Thymus (tissue), 14 donors: ENCODE measurements at places on chromosomes 11 and 22.

DNA sequence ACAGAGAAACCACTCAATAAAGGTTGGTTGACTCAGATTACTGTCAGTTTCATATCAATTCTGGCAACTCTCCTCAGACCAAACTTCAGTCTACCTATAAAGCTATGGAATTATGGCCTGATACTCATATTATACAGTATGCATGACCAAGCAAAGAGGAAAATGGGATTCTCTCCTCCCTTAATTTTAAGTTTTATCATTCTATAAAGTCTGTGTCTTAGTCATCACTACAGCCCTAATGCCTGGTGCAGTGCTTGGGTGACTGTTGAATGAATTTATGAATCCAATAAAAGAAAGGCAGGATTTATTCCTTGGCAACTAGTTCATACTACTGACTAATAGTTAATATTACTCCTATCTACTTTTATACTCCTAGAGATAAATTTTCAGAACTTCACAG lies 37.6 kb upstream of the GRAMD1B start:
- no peaks in the 10 kb centered on the region for H3K36me3 ChIP-seq
- no peaks in the 10 kb centered on the region for H3K4me1 ChIP-seq
- no peak overlapping the region for H3K27ac ChIP-seq
- no peak overlapping the region for H3K4me3 ChIP-seq
- no peak for DNase-seq

DNA sequence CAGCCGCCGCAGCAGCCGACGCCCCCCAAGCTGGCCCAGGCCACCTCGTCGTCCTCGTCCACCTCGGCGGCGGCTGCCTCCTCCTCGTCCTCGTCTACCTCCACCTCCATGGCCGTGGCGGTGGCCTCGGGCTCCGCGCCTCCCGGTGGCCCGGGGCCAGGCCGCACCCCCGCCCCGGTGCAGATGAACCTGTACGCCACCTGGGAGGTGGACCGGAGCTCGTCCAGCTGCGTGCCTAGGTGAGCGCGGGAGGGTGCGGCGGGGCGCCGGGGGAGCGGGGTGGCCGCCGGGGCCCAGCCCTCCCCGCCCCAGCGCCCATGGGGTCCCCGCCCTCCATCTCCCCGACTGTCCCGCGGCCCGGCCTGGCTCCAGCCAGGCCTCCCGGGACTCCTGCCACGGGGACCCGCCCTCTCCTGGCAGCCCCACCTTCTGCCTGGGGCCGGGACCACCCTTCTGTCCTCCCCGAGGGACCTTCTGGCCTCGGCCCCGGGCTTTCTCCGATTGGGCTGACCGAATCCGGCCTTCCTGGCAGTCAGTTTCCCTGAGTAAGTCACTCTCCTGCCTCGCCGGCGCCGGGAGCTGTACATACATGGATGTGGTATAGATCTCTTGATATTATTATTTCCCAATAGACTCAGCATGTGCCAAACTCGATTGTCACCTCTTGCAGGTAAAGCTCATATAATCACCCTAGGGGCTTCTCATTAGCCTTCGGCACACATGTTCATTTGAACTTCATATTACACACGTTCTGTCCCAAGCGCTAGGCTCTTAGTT lies 720 bp downstream of the PACS1 start:
- peak overlapping the region; percentile 89 for H3K4me3 ChIP-seq
- H3K27ac ChIP-seq: peak overlapping the region; percentile 85
- H3K36me3 ChIP-seq: peaks cover 55% of the 10 kb centered on the region
- DNase-seq: no peak

DNA sequence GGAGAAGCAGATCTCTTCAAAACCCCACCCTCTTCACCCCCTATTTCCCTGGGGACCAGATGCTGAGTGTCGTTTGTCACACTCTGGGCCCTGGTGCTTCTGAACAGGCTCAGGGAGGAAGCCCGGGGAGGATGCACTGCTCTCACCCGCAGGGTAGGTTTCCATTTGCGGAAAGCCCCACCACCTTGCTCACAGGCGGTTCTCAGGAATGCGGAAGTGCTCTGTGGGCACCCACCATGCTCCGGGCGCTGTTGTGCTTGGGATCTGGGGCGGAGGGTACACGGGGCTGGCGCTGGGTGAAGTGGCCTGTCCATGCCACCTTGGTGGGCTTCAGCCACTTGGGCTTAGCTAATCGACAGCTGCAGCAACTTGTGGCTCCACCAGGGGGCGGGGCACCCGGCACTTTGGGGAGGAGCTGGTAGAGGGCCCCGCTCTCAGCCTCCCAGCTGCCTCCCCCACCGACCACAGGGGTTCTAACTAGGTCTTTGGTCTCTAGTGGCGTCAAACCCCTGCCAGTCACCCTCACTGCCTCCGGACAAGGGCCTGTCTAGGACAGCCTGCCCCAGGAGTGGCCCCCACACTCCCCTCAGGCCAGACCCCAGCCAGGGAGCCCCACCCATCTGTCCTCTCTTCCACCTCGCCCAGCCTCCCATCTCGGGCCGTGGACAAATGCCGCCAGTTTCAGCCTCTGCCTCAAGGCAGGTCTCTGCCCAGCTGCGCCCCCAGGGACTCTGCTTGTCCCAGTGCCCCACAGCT lies 7.4 kb downstream of the NDUFV1 start:
- peak; percentile 82 for DNase-seq
- H3K36me3 ChIP-seq: peaks cover 38% of the 10 kb centered on the region
- peak overlapping the region; percentile 96 for H3K27ac ChIP-seq
- peak overlapping the region; percentile 50 for H3K4me3 ChIP-seq
- no peaks in the 10 kb centered on the region for H3K27me3 ChIP-seq
- H3K4me1 ChIP-seq: peaks cover 56% of the 10 kb centered on the region

DNA sequence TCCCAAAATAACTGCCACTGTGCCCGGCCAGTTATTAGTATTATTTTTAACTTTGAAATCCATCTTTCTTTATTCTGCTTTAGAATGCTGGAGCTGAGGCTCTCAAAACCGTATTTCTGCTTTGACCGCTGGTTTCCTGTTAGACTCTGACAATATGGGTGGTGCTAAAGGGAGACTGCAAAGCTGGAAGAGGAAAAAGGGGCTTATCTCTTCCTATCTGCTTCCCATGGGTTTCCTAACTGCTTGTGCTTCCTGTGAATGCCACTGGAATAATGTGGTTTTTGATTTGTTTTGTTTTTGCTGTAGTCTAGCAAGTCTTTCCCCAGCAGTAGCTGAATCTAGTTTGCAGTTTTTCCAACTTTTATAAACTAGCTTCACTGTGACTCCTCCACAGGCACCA lies 43.6 kb downstream of the XRRA1 start:
- DNase-seq: no peak
- H3K27me3 ChIP-seq: no peaks in the 10 kb centered on the region
- H3K4me1 ChIP-seq: no peaks in the 10 kb centered on the region

DNA sequence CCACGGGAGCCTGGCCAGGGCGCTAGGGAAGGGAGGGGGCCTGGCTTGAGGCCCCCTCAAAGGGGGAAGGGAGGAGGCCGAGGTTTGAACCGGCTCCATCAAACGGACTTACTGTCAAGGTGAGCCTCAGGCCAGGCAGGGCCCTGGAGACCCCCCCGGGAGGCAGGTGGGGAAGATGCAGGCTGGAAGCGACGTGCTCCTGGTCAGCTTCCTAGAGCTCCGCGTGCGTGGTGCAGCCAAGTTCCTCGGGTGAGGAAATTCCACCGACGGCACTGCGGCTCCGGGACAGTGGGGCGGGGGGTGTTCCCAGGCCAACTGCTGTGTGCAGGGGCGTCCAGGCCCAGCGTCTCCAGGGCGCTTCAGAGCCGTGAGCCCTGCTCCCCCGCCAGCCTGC lies 7.2 kb upstream of the TRABD start:
- no peak for DNase-seq
- H3K27me3 ChIP-seq: peaks cover 5% of the 10 kb centered on the region
- no peak overlapping the region for H3K4me3 ChIP-seq
- H3K36me3 ChIP-seq: no peaks in the 10 kb centered on the region
- H3K27ac ChIP-seq: no peak overlapping the region
- H3K4me1 ChIP-seq: peaks cover 11% of the 10 kb centered on the region

DNA sequence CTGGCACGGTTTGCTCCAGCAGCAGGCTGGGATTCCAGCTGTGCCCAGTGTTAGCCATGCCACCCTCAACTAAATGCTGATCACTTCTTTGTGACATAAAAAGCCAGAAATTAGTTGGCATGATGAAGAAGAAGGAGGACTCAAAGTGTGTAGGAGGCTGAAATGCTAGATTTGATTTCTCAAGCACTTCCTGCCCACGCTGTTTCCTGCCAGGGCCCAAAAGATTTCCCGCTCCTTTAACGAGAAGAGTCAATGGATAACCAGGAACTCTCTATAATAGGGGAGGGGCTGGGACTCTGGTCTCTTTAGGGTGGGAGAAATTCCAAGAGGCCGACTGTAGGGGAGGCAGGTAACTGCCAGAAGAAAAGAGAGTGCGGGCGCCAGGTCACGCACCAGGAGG lies 26.4 kb downstream of the APOL3 start:
- no peak overlapping the region for H3K27ac ChIP-seq
- no peaks in the 10 kb centered on the region for H3K27me3 ChIP-seq
- DNase-seq: no peak

- H3K27me3 ChIP-seq: no peaks in the 10 kb centered on the region
- H3K4me1 ChIP-seq: peaks cover 16% of the 10 kb centered on the region
- H3K27ac ChIP-seq: peak overlapping the region; percentile 97
- no peak overlapping the region for H3K4me3 ChIP-seq
- H3K36me3 ChIP-seq: peaks cover 10% of the 10 kb centered on the region
Observed at GRCh38 chr11:66080055-66080817, 10.2 kb downstream of the PACS1 start.

GRCh38 chr11:8006349-8006977 lies 19.3 kb downstream of the EIF3F start:
- peak; percentile 12 for DNase-seq
- no peak overlapping the region for H3K27ac ChIP-seq
- no peaks in the 10 kb centered on the region for H3K36me3 ChIP-seq
- H3K4me3 ChIP-seq: no peak overlapping the region

DNA sequence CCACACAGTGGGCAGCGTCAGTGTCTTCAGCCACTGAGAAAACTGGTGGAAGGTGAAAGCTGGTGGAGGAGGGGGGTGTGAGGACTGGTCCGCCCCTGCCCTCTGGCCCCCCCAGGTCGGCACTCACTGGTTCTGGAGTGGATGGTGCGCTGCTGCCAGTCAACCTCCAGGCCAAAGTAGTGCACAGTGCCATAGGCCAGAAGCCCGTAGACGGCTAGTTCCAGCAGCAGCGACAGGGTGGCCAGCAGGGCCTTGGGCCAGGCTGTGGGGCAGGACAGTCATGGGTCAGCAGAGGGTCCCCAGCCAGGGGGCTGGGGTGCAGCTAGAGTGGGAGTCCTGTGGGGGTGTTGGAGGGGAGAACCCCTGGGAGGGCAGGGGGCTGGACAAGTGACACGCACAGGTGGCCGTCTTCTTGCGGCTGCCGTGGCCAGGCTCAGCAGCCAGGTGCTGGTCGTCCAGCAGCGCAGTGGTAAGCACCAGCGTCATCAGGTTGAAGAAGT lies 2.2 kb downstream of the LMF2 start:
- peaks cover 26% of the 10 kb centered on the region for H3K4me1 ChIP-seq
- peaks cover 21% of the 10 kb centered on the region for H3K36me3 ChIP-seq
- H3K27me3 ChIP-seq: no peaks in the 10 kb centered on the region
- no peak overlapping the region for H3K4me3 ChIP-seq

GRCh38 chr11:1573077-1573902 lies 1.2 kb upstream of the DUSP8 start:
- peaks cover 53% of the 10 kb centered on the region for H3K27me3 ChIP-seq
- peak overlapping the region; percentile 67 for H3K4me3 ChIP-seq
- peaks cover 7% of the 10 kb centered on the region for H3K4me1 ChIP-seq
- no peaks in the 10 kb centered on the region for H3K36me3 ChIP-seq
- no peak for DNase-seq

GRCh38 chr11:17238377-17238776 lies 30.6 kb upstream of the PIK3C2A start:
- H3K4me1 ChIP-seq: no peaks in the 10 kb centered on the region
- no peaks in the 10 kb centered on the region for H3K36me3 ChIP-seq
- no peak for DNase-seq
- no peak overlapping the region for H3K4me3 ChIP-seq
- H3K27me3 ChIP-seq: no peaks in the 10 kb centered on the region

GRCh38 chr22:22403306-22403705 lies 105.2 kb downstream of the ZNF280B start:
- no peak overlapping the region for H3K27ac ChIP-seq
- H3K27me3 ChIP-seq: no peaks in the 10 kb centered on the region
- DNase-seq: no peak
- no peaks in the 10 kb centered on the region for H3K4me1 ChIP-seq
- no peak overlapping the region for H3K4me3 ChIP-seq
- H3K36me3 ChIP-seq: no peaks in the 10 kb centered on the region

- H3K27me3 ChIP-seq: no peaks in the 10 kb centered on the region
- no peaks in the 10 kb centered on the region for H3K4me1 ChIP-seq
- no peaks in the 10 kb centered on the region for H3K36me3 ChIP-seq
- H3K4me3 ChIP-seq: no peak overlapping the region
- no peak overlapping the region for H3K27ac ChIP-seq
- DNase-seq: no peak
Observed at GRCh38 chr11:78846269-78846668, 271.6 kb upstream of the NARS2 start.

GRCh38 chr11:115869780-115870431 lies 365.7 kb upstream of the CADM1 start:
- DNase-seq: no peak
- no peaks in the 10 kb centered on the region for H3K36me3 ChIP-seq
- no peaks in the 10 kb centered on the region for H3K4me1 ChIP-seq
- no peak overlapping the region for H3K4me3 ChIP-seq

GRCh38 chr11:13288375-13289029 lies 10.9 kb downstream of the BMAL1 start:
- no peaks in the 10 kb centered on the region for H3K27me3 ChIP-seq
- DNase-seq: no peak
- no peaks in the 10 kb centered on the region for H3K36me3 ChIP-seq
- no peak overlapping the region for H3K27ac ChIP-seq

- H3K27me3 ChIP-seq: no peaks in the 10 kb centered on the region
- H3K4me3 ChIP-seq: no peak overlapping the region
- peaks cover 73% of the 10 kb centered on the region for H3K4me1 ChIP-seq
- peak overlapping the region; percentile 73 for H3K27ac ChIP-seq
Observed at GRCh38 chr22:30309951-30310741, 16.6 kb downstream of the TBC1D10A start.

GRCh38 chr11:75740681-75741080 lies 23.0 kb downstream of the MOGAT2 start:
- H3K27me3 ChIP-seq: no peaks in the 10 kb centered on the region
- no peak overlapping the region for H3K4me3 ChIP-seq
- H3K36me3 ChIP-seq: no peaks in the 10 kb centered on the region
- DNase-seq: no peak
- no peak overlapping the region for H3K27ac ChIP-seq
